ENCODE measurements at places on chromosomes 16 and 17. TPM values are rescaled to one million over a fixed set of nuclear protein-coding genes. Genes with fewer than 3 reads are reported as not detected.

The NACA2 gene
- total RNA-seq: not detected

The TLCD3B gene
- total RNA-seq: not detected

The ITGAL gene
- 3.3 TPM for total RNA-seq

The BAHCC1 gene
- total RNA-seq: 8.3 TPM

The PRDM7 gene
- not detected for total RNA-seq

The SEC14L5 gene
- total RNA-seq: 2.3 TPM

The PRR29 gene
- 0.24 TPM for total RNA-seq

The TAC4 gene
- not detected for total RNA-seq

The CEMP1 gene
- not detected for total RNA-seq

The MYO15A gene
- 0.71 TPM for total RNA-seq

The RAB37 gene
- 0.58 TPM for total RNA-seq

The OR3A1 gene
- total RNA-seq: not detected

The MT1M gene
- total RNA-seq: 15.2 TPM

The GAS2L2 gene
- total RNA-seq: 0.47 TPM

The CHST4 gene
- not detected for total RNA-seq

The AGRP gene
- not detected for total RNA-seq

The KATNIP gene
- total RNA-seq: 10.0 TPM

The NOXO1 gene
- not detected for total RNA-seq

The USH1G gene
- 0.21 TPM for total RNA-seq

The CCL14 gene
- 47.7 TPM for total RNA-seq

The PRAC2 gene
- not detected for total RNA-seq

The SLC4A1 gene
- not detected for total RNA-seq
